ENCODE measurements at places on chromosomes 16 and 17. TPM values are rescaled to one million over a fixed set of nuclear protein-coding genes. Genes with fewer than 3 reads are reported as not detected.

DNA sequence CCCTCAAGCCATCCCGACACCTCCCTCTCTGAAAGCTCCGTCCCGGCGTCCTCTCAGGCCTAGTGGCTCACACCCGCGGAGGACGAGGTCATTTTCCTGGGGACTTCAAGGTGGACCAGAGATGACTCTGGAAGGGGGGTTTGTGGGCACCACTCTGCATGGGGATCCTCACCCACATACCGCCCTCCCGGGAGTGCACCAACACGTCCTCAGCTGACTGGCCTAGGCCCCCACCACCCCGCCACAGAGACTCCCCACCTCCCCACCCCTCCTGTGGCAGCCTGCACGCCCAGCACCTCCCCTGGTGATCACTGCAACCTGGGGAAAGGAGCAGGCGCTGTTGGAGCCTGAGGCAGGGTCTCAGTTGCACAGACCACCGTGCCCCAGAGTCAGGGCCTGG lies 2.4 kb upstream of the SOX8 start:
- no peak for DNase-seq

DNA sequence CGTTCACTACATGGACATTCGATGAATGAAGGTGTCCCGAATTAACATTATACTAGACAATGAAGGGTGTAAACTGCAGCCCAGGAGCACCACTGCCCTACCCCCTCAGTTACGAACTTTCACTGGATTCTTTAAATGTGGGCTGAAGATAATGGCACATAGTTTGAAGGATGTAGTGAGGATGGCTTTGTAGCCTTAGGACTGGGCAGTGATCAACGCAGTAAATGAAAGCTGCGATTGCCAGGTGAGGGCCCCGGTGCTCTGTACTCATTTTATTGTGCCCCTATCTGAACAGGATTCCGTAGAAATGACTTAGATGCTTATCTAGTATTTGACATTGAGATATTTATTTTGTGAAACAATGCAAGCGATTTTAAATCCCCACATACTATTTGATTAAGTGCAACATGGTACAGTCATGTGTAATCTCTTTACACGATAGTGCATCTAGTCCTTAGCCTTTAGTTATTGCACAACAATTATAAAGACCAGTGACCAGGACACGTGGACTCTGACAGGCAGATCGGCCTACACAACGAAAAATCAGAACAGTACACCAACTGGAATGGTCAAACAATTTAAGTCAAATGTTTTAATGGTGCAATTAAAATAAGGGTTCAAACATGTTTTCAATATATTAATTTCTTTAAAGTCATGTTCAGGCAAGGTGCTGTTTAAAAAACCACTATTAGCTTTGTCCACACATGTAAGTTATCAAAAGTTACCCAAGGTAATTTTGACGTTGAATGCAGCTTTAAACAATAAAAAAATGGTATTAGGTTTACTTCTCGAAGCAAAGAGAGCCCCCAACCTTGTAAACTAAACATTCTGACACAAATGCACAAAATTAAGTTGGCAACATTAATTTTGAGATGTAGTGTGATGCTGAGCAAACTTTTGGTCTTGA lies 17.4 kb upstream of the ERN1 start:
- DNase-seq = no peak

DNA sequence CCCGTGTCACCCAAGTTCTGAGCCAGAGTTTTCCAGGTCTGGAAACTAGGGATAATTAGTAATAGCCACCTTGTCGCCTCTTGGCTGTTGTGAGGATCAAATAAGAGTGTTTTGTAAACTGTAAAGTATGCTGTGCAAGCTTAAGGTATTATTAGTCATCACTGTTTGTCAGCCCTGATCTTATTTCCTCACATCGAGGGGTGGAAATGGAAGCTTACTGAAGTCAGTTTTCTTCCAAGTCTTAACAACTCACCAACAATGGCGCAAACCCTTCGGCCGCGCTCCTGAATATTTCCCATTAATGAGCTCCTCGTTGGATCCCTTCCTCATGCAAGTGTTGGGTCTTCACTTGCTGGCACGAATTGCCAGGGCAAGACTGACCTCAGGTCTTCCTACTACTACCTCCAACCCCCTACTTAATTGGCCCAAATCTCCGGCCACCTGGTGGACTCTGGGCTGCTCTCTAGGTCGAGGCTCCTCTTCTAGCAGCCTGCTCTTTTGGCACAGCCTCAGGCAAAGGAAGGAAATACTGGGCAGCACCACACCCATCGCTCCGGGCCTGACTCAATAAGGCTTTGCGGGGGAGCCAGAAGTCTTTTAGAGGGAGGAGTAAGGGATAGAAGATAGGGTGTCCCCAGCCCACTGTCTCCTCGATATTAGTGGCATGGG lies 885 bp upstream of the SLC35B1 start:
- no peak for DNase-seq

GRCh38 chr17:3693829-3694231 lies 2.1 kb downstream of the P2RX5 start:
- DNase-seq = no peak

DNA sequence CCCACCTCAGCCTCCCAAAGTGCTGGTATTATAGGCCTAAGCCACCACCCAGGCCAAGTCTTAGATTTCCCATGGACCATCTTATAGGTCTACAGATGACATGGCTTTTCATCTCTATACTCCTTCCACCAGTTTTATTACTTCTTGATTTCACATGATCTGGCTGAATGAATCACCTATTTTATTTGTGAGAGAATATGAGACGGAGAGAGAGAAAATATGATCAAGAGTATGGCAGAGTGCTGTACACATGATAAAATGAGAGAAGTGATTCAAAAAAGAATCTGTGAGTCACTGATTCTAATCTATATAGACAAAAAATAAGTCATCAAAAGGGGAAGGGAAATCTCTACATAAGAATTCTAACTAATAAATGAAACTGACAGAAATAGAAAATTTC lies 13.7 kb downstream of the ACSM1 start:
- no peak for DNase-seq

- DNase-seq = no peak
Measured at GRCh38 chr17:75475144-75475835, 18.9 kb downstream of the TMEM94 start.

- peak; percentile 30 for DNase-seq
Measured at GRCh38 chr17:79082311-79083190, 7.9 kb downstream of the ENGASE start.

- no peak for DNase-seq
Measured at GRCh38 chr17:78946631-78947030, 21.4 kb upstream of the TIMP2 start.

DNA sequence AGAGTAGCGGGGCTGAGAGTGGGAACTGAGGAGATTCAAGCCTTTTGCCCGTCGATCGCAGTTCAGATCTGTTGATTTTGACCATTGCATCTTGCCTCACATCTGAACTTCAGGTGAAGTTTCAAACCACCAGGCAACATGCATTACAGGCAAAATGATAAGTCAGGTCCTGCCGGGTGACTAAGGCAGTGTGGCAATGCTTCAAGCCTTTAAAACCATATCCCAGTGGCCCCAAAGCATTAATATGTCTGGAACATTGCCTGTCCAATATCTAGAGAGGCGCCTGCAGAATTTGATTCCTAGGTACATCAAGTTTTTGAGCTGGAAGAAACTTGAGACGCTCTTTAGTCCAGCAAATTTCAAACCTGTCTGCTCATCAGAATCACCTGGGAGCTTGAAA lies 502.8 kb downstream of the MAF start:
- DNase-seq = no peak

DNA sequence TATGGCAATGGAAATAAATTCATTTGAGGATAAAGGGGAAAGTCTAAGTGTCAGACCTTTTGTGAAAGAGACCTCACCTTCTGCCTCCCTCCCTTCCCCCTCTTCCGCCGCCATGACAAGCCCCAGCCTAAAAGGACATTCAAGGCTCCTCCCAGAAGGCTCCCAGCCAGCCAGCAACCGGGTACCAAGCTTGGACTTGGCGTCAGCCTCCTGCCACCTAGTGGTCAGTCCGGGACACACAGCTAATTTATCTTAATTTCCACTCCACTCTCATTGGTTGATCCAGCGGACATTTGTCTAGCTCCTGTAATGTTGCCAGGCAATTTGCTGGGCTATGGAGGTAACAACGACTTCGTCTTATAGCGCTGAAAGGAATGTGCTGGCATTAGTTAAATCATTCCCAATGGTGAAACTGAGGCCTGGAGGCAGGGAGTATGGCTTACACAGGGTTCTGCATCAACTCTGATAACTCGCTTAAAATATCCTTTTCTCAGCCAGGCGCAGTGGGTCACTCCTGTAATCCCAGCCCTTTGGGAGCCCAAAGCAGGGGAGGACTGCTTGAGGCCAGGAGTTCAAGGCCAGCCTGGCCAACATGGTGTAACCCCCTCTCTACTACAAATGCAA lies 19.3 kb upstream of the CLEC3A start:
- DNase-seq = peak; percentile 47

GRCh38 chr16:88352261-88353200 lies 30.2 kb upstream of the ZNF469 start:
- no peak for DNase-seq

GRCh38 chr17:27226611-27227230 lies 67.2 kb upstream of the WSB1 start:
- DNase-seq = no peak

DNA sequence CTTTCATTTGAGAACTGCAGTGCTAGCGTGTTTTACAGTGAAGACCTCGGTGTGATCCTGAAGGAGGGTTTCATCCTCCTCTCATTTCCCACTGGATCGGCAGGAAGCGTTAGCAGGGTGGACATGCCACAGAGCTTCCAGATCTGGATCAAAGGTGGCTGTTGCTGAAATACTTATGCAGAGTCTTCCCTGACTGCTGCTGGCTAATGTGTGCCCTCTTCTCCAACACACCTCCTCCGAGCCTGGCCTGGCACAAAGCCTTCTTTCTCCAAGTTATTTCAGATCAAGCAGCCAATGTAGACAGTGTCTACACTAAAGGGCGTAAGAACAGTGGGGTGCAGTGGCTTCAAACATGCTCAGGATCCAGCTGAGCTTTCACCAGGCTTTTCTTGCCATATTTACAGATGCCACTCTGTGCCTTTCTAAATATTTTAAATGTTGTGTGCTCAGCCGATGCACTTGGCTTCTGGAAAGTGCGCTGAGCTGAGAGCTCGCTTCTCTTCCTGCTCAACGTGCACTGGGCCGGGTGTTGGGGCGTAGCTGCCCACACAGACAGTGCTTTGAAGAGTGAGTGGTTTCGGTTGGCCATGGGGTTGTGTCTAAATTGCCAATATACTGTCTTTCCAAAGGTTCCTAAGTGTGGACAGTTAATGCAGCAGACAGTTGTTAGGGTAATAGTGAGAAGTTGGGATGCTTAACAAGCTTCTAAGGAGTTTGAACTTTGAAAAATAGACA lies 2.1 kb downstream of the ZNF750 start:
- no peak for DNase-seq

DNA sequence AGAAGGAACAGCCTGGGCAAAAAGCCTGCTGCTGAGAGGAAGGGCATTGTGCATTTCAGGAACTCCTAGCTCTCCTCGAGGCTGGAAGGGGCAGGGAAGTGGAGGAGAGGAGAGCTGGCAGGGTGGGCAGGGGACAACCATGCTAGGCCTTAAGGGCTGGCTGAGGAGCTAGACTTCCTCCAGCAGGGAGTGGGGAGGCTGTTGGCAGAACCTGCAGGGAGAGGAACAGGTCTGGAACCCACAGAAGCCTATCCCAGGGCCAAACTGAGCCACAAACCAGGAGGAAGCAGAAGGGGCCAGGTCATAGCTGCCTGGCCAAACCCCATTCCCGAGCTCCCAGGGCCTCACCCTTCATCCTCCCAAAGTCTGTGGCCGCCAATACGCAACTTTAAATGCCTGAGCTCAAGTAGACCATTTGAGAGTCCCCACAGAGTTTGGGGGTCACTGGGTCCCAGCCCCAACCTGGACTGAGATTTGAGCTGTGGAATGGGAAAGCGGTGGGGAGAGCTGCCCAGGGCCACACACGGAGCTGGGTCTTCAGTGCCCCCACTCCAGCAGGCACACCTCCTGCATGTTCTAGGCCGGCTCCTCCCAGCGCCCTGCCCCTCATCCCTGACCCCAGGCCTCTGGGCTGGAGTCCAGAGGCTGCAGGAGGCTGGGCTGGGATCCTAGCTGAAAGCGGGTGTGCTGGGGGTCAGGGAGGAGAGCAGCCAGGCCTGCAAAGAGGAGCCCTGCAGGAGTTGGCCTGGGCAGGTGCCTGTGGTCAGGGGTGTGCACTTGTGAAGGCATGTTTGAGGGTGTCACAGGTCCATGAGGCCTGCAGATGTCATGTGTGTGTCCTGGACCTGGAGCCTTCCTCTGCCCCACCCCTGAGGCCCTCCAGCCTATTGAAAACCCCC lies 4.5 kb downstream of the CDH5 start:
- no peak for DNase-seq

DNA sequence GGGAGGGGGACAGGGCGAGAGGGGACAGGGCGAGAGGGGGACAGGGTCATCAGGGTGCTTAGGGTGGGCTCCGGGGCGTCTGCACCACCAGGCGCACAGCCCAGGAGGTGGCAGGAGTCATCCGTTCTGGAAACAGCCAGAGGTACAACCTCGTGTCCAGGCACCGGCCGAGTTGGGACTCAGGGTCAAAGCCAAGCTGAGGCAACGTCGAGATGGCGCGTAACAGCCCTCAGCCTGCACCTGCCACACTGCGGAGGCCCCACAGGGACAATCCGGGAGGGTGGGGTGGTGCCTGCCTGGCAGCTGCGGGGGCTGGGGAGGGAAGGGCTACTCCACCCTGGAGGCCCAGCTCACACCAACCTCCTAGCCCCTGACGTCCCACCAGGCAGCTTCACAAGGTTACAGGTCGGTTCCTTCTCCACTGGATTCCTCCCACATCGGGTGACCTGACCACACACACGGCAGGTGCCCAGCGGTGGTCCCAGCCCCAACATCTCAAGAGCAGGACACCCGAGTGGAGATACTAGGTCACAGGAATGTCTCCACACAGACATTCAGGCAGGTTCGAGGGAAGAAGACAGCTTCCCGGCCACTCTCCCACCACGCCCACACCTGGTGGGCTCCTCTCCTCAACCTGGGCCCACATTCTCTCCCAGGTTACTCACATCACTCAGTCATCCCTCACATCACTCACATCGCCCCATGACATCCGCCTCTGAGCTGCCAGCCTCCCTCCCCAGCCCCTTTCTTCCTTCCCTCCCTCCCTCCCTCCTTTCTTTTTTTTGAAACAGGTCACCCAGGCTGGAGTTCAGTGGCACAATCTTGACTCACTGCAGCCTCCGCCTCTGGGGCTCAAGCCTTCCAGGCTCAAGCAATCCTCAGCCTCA lies 47.3 kb downstream of the RPH3AL start:
- DNase-seq = no peak

Gene SOX8
- 3.1 TPM for total RNA-seq

Gene TMC7
- not detected for total RNA-seq

Gene PRDM7
- not detected for total RNA-seq

Gene ZNF207
- 267 TPM for total RNA-seq

Gene PDE6G
- total RNA-seq = 0.87 TPM

Gene KRT25
- not detected for total RNA-seq

Gene TRIM16
- total RNA-seq = 8.3 TPM

Gene SLC9A5
- 1.7 TPM for total RNA-seq

Gene YBX2
- total RNA-seq = 0.26 TPM

Gene ALOX12B
- total RNA-seq = 0.44 TPM

Gene SERPINF2
- 0.19 TPM for total RNA-seq
